ENCODE measurements at places on chromosomes 1 and 21.

GRCh38 chr1:231091831-231092301 is 51.8 kb upstream of the FAM89A start:
- peak; percentile 10 for DNase-seq

DNA sequence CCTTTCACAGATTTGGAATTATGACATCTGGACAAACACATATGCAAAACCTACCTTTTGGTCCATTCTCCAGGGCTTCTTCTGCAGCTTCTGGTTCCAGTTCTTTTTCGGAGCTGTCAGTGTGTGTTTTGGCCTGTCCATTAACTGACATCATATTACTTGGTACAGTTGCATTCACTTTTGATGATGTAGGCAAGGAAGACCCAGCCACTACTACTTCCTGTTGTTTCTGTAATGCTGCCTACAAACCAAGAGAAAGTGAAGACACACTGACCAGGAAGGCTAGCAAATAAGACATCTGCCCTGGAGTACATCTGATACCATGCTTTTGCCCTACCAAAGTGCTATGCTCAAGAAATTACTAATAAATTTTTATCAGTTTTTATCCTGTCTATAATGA is 31.9 kb downstream of the ACBD3 start:
- DNase-seq: no peak

DNA sequence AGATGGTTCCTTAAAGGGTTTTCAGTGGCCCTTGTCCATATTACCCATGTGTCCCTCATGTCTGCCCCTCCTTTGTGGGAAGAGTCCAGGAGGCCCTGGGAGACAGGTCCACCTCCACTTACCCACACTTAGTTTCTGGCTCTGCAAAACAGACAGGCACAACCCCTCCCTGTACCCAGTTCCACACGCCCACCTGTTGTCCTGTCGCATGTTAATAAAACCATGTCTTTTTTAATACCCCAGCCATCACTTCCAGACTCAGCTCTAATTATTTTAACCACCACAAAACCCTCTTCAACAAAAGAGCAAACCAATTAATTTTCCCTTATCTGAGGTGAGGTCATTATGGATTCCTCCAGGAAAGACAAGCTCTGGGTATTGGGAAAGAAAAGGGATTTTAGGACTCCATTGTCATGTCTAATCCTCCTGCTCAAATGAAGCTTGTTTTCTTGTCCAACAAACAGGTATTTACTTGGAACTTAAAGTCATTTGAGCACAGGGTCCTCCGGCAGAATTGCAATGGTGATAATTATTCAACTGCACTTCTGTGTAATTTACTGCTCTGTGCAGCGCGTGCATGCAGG is 68.9 kb downstream of the CCDC185 start:
- DNase-seq: no peak

DNA sequence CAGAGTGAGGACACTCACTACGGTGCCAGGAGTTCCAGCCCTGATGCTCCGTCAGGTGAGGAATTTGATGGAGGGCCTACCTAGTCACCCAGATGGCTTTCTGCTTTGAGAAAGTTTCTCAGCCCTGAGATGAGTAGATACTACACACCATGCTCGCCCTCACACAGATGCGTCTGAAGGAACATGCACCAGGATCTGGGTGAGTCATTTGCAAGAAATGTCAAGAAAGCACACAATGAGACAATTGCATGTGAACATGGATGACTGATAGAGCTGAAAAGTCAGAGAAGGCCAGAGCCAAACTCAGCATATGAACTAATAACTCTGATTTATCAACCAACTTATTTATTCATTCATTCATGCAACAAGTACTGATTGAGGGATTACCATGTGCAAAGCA is 483.9 kb downstream of the OMA1 start:
- no peak for DNase-seq

- no peak for DNase-seq
These were observed 223.6 kb downstream of the SRGAP2C start for GRCh38 chr1:121408354-121408753.

DNA sequence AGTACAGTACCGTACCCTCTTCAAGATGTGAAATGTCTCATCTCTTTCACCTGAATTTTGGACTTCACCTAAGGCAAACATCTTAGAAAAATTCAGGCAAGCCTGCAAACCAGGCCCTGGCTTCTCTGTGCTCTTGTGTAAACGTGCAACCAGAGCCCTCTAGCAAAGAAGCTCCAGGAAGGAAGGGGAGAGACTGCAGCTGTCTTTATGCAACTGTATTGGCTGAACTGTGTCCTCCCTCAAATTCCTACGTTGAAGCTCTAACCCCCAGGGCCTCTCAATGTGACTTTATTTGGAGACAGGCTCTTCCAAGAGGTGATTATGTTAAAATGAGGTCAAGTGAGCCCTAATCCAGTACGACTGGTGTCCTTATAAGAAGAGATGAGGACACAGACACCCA is 60.3 kb downstream of the SLC45A1 start:
- no peak for DNase-seq

DNA sequence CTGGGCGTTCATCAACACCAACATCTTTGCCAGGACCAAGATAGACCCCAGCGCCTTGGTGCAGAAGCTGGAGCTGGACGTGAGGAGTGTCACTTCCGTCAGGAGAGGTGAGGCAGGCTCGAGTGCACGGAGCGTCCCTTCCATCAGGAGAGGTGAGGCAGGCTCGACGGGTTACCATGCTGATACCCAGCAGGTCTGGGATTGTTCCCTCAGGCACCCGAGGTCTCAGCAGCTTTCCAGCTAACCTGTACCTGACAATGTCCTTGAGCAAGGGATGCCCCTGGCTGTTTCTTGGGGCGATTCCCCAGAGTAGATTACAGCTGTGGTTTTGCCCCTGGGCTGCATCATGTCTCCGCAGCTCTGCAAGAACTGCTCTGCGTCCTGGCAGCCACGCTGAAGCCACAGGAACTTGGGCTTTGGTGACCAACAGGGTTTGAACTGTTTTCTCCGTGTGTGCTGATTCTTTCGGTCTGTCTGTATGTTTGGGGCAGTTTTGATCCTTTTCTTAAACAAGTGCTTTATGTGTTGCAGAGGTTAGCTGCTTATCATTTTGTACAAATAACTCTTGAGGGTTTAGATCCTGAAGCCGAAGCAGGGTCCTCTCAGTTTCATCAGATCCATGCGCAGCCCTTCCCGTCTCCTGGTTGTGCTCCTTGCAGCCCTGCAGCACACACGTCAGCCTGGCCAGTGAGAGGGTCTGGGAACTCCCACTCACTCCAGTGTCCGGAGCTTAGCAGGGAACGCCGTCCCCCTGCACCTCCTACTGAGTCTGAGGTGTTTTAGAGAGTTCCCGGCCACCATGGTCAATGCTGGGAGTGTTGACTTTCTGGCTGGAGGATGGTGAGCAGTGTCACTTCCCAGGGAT is 4.1 kb downstream of the SLX9 start:
- no peak for DNase-seq

DNA sequence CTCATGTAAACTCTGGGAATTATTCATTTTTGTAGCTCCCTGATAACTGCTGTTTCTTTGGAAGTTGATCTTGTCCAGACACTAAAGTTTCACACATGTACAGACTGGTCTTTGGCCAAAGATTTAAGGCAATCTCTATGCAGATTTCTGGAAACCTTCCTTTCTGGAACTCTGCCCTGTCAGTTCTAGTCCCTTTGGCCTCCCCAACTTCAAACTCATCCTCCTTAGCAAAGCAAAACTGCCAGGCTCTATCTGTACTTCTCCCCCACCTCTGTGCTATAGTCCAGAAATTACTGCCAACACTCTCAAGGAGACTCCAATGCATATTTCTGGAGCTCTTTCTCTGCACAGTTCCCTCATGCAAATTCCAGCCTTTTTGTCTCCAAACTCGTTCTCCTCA is 36.5 kb downstream of the C1orf198 start:
- DNase-seq: no peak

DNA sequence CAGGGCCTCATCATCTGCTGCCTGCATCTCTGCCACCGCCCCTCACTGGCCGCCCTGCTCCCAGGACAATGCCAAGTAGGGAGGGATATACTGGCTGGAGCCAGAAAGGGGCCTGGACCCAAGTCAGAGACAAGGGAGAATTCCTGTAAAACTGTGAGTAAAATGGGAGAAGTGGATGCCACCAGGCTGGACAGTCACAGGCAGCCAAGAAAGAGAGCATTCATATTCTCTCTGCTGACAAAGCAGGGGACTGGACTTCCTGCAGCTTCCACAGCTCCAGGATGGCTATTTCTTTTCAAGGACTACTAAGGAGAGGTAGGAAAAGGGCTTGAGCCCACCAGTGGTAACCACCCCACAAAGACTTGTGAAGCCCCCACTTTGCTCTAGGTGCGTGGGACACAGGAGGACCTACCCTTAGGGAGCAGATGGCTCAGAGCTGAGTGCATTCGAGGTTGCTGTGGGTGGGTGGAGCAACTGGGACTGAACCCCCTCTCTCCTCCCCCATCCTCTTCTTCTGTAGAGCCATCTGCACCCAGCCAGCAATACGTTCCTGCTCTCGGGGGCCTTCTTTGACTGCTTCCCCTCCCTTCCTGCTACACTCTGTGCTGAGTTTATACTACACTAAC is 57.5 kb downstream of the GLIS1 start:
- DNase-seq: no peak

- no peak for DNase-seq
These were observed 32.7 kb upstream of the MTR start for GRCh38 chr1:236762410-236762809.

- DNase-seq: no peak
These were observed 27.2 kb downstream of the TENT5C start for GRCh38 chr1:117633068-117633345.

DNA sequence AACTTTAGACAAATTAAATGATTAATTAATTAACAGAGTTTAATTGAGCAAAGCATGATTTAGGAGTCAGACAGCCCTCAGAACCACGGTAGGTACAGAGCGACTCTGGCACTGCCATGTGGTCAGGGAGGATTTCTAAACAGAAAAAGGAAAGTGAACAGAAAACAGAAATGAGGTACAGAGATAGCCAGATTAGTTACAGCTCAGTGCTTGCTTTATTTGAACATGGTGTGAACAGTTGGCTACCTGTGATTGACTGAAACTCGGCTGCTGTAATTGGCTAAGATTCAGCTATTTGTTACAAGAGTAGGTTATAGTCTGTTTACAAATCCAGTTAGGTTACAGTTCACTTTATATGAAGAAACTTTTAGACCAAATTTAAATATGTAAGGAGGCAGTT is 163.0 kb upstream of the TNR start:
- DNase-seq: no peak

DNA sequence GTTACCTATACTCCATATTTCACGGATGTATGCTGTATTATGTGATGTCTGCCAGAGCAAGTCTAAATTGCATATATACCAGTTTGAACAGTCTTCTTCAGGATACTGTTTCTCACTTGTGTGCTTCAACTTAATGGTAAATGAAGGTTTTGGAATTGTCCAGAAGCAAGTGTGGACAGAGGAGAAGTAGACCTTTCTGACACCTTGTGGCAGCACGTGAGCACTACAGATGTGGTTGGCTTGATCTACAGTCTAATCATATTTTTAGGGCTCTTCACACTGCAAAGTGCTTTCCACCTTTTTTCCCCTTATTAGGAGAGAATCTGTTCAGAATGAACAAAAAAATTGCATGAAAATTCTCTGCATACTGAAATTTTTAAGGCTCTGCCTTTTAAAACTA is 10.9 kb downstream of the MORC3 start:
- peak; percentile 19 for DNase-seq

DNA sequence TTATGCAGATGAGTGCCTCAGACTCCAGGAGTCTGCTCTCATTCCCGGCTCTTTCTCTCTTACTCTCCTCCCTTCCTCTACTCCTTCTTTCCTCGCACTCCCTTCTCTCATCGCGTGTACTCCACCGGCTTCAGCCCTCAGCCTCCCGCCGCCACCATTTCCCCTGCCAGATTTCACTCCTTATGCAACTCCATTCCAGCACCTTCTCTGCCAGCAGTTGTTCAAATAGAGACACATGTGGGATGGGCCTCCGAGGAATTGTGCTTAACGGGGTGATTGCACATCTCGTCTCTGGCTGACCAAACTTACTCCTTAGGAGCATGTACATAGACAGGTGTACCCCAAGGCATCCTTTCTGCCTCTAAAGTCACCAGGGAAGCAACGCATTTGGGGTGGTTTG is 2.1 kb downstream of the CNTN2 start:
- no peak for DNase-seq

- no peak for DNase-seq
These were observed 98.8 kb downstream of the ZFYVE9 start for GRCh38 chr1:52240592-52241210.

DNA sequence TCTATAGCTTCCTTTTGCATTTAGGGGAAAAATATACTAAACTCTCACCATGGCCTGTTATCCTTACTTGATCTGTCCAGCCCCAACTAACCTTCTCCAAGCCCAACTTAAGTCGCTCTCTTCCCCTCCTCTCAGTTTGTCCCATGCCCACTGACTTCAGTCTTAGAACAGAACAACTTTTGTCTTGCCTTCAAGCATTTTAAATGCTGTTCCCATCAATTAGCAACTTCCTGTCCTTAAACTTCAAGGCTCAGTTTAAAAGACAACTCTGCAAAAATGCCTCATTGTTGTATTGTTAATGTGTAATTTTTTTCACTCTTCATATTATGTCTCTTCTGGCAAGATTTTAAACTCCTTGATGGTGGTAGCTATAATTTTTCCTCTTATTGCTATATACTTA is 526.9 kb downstream of the NEGR1 start:
- DNase-seq: no peak

GRCh38 chr1:198778049-198778448 is 139.2 kb downstream of the PTPRC start:
- DNase-seq: no peak

DNA sequence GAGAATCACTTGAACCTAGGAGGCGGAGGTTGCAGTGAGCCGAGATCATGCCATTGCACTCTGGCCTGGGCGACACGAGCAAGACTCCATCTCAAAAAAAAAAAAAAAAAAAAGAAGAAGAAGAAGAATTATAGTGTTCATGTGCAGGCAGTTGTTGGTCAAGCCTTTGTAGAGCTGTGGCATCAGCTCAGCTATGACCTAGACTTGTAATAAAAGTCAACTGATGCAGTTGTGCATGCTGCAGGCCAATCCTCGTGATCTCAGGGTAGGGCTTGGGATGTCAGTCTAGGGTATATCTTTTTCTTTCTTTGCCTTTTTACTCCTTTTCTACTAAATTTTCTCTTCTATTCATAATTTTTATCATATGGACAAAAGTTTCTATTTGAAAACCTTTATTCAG is 76.2 kb downstream of the C1orf21 start:
- no peak for DNase-seq

DNA sequence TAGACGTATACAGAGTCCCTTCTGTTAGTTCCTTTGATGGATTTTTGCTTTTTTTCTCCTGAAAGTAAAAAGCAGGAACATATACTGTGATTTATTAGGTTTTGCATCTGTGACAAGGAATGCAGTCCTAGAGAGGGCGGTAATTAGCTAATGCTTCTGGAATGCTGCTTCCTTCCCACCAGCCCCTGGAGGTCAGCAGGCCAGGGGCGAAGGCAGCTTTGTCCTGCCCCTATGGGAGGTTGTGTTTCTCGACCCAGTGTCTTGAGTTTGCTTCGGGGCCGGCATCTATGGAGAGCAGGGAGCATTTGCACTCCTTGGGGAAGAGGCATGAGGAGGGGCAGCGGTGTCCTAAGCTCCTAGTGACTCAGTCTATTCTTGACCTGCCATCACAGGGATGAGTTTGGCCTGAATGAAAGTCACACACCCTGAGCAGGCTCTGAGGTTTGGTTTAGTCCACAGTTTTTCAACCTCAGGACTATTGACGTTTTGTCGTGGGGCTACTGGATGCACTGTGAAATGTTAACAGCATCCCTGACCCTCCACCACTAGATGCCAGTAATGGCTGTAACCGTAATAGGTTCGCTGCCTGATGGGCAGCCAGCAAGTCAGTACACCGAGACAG is 85.0 kb upstream of the KCNJ15 start:
- DNase-seq: no peak
